MG63 (cell line): ENCODE measurements at places on chromosomes 12 and 14. TPM values are rescaled to one million over a fixed set of nuclear protein-coding genes. Genes with fewer than 3 reads are reported as not detected.

Gene WDHD1
- 5.2 TPM in 2 replicates for total RNA-seq

Gene LALBA
- total RNA-seq: not detected in 2 replicates

Gene ESPL1
- 22.1 and 23.9 TPM in 2 replicates for total RNA-seq

Gene ATXN7L3B
- total RNA-seq: 38.6 and 40.2 TPM in 2 replicates

GRCh38 chr14:38405851-38406635, 150.2 kb upstream of the CLEC14A start:
- peak; percentile 10 for DNase-seq

- no peak for DNase-seq
These were observed 33.1 kb upstream of the COL2A1 start for GRCh38 chr12:48037267-48037915.

- no peak for DNase-seq
These were observed 63.9 kb downstream of the TESC start for GRCh38 chr12:117035287-117035686.

- no peak for DNase-seq
These were observed 19.0 kb upstream of the RAB3IP start for GRCh38 chr12:69719336-69720316.

DNA sequence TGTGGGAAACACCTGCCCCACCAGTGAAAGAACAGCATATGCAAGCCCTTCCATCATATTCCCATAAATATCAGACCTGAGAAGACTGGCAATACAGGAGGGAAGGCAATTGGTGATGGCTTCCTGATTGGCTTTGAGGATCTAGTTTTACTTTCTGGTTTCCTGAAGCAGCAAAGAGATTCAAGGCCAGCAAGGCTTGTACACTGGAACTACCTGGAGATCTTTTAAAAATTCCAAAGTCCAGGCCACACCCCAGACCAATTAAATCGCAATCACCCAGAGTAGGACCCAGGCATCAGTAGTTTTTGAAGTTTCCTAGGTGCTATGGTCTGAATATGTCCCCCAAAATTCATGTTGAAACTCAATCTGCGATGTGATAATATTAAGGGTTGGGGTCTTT, 2.9 kb upstream of the TEP1 start:
- no peak for DNase-seq

DNA sequence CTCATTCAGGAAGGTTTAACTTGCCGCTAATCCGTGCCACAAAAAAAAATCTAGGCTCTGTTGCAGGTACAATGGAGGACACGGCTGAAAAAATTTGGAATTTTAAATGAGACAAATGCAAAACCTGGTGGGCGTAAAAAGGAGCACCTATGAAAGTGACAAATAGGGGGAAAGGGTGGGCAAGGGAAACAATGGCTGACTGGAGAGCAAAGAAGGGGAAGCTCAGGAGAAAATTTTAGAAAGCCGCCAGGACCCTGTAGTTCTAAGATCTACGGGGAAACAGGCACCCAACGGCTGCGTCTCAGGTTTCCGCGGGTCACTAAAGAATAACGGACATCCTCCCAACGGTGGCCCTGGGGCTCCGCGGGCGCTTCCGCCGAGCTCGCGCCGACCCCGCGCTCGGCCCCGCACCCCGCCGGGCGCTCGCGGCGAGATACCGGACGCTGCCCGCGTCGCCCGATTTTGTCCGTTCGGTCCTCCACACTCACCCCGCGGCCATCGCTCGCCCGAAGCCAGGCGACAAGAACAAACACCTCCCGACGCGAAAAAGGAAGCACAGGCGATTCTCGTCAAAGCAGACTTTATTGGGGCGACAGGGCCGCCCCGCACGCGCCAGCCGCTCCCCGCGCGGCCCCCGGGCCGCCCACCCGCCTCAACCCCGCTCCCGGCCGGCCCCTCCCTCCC, 1.1 kb upstream of the YY1 start:
- peak; percentile 41 for DNase-seq

DNA sequence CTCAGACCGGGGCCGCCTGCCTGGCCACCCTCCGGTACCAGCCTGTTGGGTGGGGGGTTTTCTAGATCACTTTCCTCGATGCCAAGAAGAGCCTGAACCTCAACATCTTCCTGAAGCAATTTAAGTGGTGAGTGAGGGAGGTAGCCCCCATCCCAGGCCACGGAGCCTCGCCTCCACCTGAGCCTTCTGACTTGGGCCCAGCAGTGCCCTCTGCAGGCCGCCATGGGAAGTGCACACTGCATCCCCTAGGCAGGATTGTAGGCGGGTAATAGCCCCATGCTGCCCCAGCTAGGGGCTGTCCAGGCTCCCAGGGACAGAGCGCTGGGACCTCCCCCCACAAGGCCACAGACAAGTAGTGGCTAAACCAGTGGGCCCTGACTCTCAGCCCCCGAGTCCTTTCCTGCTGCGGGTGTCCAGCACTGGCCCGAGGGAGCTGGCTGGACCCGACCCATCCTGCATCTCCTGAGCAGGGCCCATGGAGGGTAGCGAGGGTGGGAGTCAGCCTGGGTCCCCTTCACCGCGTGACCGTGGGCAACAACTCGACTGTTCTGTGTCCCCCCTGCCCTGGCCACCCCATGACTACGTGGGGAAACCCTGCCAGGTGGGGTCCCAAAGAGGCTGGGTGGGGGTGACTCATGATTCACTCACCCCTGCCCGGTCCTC, 15.3 kb upstream of the ADSS1 start:
- peak; percentile 49 for DNase-seq

DNA sequence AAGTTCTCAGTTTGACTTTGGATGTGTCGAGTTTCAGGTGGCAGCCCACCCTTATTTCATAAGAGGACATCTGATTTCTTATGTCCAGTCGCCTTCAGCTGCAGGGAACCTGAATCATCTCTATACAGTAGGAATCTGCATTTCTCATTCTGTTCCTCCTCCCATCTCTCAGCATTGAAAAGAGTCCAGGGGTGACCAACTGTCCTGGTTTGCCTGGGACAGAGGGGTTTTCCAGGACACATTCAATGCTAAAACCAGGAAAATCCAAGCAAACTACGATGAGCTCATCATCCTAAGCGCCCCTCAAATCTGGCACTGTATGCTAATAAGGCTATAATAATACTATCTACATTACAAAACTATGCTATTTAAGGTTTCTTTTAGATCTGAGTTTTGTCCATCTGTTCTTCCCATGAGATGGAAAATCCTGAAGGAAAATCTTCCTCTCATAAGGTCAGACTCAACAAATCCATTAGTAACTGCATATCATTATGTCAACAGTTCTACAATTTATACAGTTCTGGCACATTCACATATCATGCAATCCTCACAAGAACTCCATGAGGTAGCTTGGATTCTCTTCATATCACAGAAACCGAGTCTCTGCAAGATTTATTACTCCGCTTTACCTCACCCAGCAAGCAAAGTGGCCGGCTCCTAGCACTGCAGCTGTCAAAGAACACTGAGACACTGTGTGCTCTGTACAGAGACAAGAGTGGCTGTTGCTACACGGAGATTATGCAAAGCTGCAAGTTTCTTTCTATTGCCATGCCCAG, 15.6 kb upstream of the CALM1 start:
- no peak for DNase-seq

GRCh38 chr12:32110942-32111341, 4.3 kb downstream of the BICD1 start:
- no peak for DNase-seq
